HFF-Myc (cell line): ENCODE measurements at places on chromosomes 11 and 22.

DNA sequence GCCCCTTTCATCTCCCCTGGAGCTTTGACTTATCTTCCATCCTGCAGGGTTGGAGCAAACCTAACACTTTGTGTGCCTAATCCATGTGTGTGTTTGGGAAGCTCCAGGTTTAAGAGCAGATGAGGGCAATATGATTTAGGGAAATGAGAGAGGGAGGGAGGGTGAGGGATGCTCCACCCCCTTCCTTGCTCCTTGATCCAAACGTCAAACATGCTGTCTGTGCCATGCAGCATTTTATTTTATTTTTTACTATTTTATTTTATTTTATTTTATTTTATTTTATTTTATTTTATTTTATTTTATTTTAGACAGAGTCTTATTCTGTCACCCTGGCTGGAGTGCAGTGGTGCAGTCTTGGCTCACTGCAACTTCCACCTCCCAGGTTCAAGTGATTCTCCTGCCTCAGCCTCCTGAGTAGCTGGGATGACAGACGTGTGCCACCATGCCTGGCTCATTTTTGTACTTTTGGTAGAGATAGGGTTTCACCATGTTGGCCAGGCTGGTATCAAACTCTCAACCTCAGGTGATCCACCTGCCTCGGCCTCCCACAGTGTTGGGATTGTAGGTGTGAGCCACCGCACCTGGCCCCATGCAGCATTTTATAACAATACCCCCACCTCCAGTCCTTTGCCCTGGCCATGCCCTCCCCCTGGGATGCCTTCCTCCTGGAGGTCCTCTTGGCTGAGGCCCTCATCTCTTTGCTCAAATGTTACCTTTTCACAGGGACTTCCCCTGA is 52.6 kb upstream of the CRYBB3 start:
- no peak for DNase-seq

- no peak for DNase-seq
These were observed 16.6 kb upstream of the APOL3 start for GRCh38 chr22:36177160-36177559.

DNA sequence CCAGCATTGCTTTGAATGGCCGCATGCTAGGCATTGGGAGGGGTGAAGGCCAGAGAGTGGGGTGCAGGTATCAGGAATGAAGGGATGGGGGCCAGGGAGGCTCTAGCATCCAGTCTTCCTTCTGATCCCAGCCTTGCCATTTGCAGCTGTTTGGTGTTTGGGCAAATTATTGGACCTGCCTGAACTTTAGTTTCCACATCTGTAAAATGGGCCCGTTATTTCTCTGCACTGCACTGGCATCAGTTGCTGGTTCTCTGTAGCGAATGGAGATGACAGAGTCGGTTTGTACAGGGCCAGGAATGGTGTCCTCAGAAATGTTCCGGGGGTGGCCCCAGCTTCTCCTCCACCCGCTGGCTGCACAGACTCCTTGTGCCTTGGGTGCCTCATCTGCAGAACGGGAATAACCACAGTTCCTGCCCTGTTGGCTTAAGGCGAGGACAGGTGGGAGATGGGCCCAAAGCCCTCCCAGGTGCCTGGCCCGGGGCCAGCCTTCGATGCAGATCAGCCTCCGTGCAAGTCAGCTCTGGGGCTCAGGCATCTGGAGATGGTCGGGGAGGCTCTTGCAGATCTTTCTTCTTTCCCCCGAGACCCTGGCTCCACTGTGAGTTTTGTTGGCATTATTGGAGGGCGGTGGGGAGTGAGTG is 51.4 kb upstream of the SMIM38 start:
- no peak for DNase-seq

DNA sequence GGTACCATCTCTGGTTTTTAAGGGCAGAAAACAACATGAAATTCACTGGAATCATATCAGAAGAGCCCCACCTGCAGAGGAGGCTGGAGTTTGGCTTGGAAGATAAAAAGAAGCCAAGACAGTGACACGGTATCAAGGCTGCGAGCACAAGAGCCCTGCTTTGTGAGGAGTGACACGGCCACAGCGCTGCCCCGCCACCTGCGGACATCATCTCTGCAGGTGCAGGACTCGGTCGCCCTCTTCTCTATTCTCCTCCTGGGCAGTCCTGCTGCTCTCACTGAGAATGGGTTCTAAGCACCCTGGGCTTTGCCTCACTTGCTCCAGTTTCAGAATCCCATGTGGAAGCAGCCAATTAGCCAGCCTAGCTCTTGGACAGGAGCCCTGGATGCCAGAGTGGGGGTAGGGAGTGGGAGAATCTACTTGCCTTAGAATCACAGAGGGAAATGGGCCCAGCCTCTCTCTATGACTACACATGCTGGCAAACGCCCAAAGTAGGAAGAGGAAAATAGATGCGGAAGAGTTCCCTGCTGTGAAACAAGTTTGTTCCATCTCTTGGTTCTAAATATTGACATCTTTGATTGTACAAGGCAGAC is 17.1 kb downstream of the APOL4 start:
- DNase-seq = no peak

GRCh38 chr11:61787928-61788491 is 4.4 kb downstream of the TMEM258 start:
- DNase-seq = peak; percentile 7

- DNase-seq = no peak
These were observed 17.2 kb downstream of the ARHGEF17 start for GRCh38 chr11:73325036-73325981.

DNA sequence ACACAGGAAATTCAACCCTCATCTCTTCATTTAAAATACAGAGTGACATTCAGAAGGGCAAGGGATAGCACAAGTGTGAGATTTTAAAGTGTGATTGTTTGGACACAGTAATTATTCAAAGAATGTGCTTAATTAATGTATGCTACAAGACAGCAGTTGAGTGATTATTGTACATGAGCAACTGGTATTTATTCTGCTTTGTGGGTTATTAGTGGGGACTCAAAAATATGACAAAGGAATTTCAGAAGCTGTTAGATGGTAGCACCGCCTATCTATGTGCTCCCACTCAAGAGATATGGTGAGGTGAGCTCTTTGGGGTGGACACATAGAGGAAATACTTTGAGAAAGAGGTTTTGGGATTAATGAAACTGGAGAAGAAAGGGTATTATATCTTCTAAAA is 5.8 kb upstream of the HBD start:
- DNase-seq = no peak

DNA sequence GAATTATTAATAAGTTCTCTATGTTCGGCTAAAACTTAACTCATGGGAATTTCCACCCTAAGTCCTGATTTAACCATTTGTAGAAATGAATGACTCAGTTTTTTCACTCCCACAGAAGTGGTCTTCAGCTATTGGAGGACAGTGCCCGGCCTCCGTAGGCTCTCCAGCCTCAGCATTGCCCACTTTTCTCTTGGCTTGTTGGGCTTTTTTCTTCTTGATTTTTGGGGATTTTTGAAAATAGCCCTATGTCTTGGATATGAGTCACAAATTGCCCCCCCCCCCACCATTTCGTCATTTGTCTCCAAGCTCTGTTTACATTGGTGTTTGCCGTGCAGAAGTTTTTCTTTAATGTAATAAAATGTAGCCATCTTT is 66.7 kb downstream of the PACS1 start:
- no peak for DNase-seq

GRCh38 chr22:39463277-39463676 is 6.5 kb downstream of the MGAT3 start:
- no peak for DNase-seq

GRCh38 chr11:132811649-132812048 is 720.7 kb downstream of the OPCML start:
- no peak for DNase-seq

- DNase-seq = no peak
These were observed 15.0 kb downstream of the DENND5A start for GRCh38 chr11:9250139-9250582.

DNA sequence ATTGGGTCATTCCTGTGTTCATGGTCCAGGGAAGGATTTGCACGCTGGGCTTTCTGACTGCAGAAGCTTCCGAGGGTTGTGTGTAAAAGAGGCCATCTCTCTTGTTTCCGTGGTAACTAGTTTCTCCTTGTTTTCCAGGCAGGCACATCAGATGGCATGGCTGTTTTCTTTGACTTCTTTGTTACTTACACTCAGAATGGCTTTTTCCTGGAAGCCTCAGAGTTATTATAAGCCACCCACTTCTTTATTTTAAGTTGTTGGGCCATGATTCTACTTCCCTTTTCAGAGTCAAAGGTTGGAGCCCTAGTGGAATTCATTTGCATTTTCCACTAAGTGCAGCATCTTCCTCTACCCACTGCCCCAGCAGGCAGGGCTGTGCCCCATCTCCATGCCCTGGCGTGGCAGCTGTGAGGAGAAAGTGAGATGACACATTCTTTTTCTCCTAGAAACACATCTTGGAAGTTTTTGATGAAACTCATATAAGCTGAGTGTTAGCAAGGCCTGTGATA is 94.9 kb downstream of the PRR5L start:
- DNase-seq = no peak

DNA sequence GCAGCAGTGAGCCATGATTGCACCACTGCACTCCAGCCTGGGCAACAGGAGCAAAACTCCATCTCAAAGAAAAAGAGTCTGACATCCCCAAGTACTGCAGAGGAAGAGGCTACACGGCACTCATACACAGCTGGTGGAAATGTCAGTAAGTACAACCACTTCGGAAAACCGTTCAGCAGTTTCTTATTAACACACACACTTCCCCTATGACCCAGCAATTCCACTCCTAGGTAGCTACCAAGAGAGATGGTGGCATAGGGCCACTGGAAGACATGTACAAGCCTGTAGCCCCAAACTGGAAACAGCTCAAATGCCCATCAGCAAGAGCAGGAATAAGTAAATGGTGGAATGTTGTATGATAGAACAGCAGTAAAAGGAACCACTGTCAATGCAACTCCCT is 3.3 kb downstream of the DRAP1 start:
- no peak for DNase-seq

DNA sequence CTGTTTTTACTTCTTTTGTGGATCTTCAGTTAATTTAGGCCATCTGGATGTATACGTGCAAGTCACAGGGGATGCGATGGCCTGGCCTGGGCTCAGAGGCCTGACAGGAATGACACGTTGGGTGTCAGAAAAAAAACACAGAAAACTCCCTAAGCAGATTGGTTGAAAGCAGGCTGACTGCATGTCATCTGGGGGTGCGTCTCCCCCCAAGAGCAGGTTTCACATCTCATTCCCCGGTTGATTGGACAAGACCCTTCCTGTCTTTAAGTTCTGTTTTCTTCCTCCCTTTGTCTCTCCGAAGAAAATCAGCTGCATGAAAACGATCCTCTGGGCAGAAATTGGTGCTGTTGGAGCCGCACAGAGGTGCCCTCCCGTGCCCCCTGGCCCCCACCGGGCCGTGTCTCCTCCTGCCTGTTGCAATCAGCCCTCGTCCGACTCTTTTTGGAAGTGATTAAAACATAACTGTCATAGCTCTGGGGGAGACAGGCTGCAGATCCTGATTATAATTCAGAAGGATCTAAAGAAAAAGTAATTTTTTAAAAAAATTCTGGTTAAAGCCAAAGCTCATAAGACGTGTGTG is 71.8 kb upstream of the PARVG start:
- DNase-seq = no peak

DNA sequence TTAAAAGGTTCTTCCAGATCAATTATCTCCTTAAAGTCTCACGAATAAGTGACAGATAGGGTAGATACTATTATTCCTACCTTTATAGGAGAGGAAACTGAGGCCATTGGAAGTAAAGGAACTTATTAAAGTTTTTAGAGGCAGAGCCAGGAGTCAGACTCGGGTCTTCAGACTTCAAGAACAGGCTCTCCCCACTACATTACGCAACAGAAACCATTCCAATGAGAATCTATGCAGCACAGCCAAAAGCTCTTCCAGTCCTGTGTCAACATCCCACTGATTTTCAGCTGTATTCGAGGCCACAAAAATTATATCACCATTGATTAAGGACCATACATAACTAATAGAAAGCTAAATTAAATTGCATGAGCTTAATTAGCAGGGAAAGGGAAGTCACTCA is 77.4 kb downstream of the RELT start:
- no peak for DNase-seq

DNA sequence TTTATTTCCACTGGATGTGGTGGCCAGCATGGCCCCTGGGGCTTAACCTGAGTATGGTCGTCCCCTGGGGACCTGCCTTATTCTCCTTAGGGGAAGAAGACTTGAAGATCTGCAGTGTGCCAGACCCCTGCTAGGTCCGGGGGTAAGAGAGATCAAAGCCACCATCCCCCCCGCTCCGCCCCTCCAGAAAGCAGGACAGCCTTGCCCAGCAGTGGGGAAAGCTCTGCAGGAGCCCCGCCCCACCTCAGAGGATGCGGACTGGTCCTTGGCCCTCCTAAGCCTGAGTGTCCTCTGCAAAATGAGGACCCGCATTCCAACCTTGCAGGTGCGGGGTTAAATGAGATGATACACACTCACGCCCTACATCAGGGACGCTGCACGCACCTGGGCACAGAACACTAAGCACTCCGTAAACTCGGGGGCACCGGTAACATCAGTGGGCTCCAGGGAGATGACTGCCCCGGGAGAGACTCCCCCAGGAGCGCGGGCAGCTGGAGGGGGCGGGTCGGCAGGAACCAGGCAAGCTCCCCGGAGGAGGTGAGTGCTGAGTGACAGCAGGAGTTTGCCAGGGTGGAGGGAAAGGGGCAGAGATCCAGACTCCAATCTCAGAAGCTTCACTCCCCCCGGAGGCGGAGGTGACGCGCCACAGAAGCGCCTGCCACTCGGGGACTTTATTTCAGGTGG is 564 bp upstream of the ANO1 start:
- no peak for DNase-seq

- no peak for DNase-seq
These were observed 39.9 kb downstream of the PTPRJ start for GRCh38 chr11:48020092-48020755.

DNA sequence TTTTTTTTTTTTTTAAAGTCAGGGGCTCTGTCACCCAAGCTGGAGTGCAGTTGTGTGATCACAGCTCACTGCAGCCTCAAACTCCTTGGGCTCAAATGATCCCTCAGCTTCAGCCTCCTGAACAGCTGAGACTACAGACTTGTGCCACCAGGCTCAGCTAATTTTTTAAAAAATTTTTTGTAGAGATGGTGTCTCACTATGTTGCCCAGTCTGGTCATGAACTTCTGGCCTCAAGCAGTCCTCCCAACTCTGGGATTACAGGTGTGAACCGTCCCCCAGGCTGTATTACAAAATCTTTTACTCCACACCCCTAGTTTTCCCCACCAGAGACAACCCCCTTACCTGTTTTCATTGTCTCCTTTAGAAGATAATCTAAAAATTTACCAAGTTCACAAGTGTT is 1.9 kb downstream of the CCDC117 start:
- no peak for DNase-seq

- no peak for DNase-seq
These were observed 17.3 kb upstream of the LMO2 start for GRCh38 chr11:33909150-33909549.
